ENCODE measurements at places on chromosomes 2 and 18.

DNA sequence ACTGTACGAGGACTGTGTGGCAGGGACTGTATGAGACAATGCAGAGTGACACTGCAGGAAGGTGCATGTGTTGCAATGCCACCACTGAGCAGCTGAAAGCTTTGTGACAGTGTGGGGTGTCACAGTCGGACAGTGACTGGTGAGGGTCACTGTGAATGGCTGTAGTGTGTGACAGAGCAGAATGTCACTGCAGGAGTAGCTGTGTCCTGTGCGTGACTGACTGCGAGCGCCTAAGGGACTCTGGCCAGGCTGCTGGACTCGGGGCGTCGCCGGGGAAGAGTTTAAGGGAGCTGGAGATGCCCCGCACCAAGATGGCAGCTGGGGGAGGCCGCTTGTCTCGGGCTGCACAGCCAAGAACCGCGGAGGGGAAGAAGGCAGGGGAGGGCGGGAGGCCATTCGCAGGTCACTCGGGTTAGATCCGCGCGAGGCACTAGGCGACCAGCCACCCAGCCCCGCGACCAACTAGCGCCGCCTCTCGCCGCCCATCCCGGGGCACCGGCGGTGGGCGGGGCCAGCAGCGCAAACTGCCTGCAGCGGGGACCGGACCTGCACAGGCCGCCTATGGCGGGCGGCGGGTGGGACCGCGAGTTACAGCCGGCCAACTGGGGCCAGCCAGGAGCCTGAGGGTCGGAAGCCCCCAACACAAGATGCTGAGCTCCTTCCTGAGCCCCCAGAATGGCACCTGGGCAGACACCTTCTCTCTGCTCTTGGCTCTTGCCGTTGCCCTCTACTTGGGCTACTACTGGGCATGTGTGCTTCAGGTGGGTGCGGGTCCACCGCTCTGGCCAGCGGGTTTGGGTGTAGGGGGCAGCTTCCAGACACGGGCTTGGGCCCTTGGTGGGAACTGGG is at the start of gene ABHD1:
ABHD1 (plus strand) TSS at position 514 of the 849 bp plus-strand sequence; CDS start at position 648, 134 bp downstream.
- DNase-seq: peak; percentile 52

- no peak for DNase-seq
These were observed 62.1 kb downstream of the SETBP1 start for GRCh38 chr18:44742718-44743311.

- DNase-seq: no peak
These were observed 27.5 kb downstream of the EML4 start for GRCh38 chr2:42196403-42197267.

GRCh38 chr2:46375566-46376125 is 78.4 kb downstream of the EPAS1 start:
- DNase-seq: no peak

- no peak for DNase-seq
These were observed 76.7 kb downstream of the PHLPP1 start for GRCh38 chr18:62792016-62792415.

GRCh38 chr18:51226068-51226467 is 28.6 kb upstream of the MEX3C start:
- no peak for DNase-seq

DNA sequence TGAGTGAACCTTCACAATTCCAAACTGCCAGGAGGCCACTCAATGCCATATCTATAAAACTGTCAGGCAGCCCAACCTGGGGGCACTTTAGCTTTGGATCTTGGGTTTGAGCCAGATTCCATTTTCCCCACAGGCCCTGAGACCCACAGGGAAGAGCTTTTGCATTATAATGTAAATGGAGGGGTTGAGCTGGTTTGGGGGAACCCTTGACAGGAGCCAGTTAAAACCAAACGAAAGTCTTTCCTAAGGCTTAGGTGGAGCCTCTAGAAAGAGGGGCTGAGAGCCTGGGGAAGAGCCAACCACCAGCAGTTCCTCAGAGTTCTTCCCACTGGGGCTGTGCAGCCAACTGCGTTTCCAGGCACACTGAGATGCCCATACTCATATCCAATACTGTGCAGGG is 42.7 kb downstream of the BCL11A start:
- DNase-seq: no peak

GRCh38 chr2:114005110-114005783 is 115.4 kb downstream of the ACTR3 start:
- no peak for DNase-seq

GRCh38 chr18:474416-474815 is 26.1 kb downstream of the COLEC12 start:
- DNase-seq: no peak

DNA sequence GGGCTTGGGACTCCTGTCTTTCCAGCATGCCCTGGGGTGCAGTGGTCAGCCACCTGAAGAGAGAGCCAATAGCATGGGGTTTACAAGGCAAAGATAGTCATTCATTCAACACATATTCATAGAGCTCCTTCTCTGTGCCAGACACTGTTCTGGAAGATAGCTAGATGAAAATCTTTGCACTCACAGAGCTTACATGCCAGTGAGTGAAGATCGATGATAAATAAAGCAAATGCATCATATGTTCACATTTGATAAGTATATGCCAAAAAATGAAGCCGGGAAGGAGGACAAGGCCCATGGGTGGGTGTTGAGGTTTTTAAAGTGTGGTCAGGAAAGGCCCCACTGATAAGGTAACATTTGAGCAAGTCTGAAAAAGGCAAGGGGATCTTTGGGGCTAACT is 130.8 kb upstream of the CDCA7 start:
- no peak for DNase-seq

DNA sequence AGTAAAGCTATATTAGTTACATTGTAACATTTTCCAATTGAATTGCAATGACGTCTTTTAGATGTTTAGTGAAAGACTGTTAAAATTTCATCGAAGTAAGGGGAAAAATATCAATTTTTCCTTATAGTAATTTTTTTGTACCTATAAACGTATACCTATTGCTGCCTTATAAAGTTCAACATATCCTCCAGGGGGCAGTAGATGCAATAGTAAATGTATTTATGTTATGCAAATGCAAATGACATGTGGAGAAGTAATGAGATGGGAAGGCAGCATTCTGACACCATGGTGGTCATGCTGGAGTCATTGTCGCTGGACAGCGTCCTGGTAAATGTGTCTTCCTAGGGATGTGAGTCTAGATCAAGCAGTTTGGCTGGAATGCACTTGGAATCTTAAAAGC is 38.7 kb downstream of the MSTN start:
- DNase-seq: no peak

- no peak for DNase-seq
These were observed 80.3 kb downstream of the EDAR start for GRCh38 chr2:108908713-108909070.

GRCh38 chr2:25168256-25169072 is at the start of gene POMC:
POMC (minus strand) TSS chr2:25168580; CDS start chr2:25164772, 3,808 bp downstream.
- peak; percentile 18 for DNase-seq

- DNase-seq: no peak
These were observed 64.7 kb upstream of the MGAT5 start for GRCh38 chr2:134189009-134189720.

GRCh38 chr2:46296216-46296839 is 879 bp upstream of the EPAS1 start:
- DNase-seq: no peak

DNA sequence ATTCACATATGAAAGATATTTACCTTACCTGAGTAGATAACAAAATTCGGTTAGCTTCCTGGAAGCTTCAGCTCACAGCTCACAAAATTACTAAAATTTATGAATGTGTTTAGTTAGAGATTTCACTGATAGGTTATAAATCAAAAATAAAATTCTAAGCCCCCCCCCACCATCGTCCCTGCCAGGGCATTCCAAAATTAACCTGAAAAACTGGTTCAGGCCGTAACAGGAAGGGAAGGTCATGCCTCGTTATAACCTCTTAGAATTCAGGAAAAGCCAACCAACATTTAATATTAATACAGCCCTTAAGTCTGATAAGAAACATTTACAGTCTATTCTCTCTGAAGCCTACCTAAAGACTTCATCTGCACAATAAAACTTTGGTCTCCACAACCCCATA is 48.9 kb downstream of the COX7A2L start:
- DNase-seq: no peak

DNA sequence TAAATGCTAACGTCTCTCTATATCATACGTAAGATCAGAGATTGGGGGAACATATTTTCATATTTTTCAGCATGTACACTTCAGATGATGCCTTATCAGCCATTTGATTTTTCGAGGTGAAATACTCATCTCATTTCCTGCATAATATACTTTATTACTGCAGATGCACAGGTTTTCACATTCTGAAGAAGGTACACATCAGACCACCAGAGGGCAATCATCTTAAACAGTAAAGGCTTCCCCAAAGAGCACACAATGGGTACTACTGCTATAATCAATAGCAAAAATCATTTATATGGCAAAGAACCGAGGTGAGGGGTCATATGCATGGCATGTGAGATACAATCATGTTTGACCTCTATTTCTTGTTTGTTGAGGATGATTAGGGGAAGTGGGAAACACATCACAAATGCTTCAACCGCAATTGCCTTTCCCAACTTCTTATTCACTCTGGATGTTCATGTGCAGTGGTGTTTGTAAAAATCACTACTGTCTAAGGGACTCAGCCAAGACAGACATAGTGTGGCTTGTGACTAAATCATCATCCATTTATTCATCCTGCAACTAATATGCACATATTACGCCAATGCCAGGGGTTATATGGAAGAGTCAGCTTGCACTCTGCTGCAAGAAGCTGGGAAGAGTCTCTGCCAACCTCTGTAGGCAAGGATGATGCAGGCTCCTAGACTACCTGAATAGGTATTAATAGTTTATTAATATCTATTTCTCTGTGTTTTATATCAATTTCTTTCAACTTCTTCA is 118.7 kb downstream of the EPB41L3 start:
- no peak for DNase-seq

DNA sequence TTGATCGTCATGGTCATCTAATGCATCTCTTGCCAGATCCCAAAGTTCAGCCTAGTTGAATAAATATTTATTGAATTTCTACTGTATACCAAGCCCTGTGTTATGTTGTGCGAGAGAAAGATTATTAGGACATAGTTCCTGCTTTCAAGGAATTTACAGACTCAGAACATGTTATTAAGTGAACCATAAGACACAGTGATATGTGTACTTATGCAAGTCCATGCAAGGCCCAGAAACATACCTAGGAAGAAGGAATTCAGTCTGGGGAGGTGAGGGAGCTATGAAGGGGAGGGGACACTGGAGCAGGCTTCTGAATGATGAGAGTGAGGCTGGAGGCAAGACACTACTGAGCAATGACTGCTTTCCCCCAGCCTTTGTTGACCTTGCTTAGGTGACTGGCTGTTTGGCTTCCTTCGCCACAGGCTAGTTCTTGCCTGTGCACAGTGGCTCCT is 81.4 kb downstream of the ACAA2 start:
- DNase-seq: no peak

DNA sequence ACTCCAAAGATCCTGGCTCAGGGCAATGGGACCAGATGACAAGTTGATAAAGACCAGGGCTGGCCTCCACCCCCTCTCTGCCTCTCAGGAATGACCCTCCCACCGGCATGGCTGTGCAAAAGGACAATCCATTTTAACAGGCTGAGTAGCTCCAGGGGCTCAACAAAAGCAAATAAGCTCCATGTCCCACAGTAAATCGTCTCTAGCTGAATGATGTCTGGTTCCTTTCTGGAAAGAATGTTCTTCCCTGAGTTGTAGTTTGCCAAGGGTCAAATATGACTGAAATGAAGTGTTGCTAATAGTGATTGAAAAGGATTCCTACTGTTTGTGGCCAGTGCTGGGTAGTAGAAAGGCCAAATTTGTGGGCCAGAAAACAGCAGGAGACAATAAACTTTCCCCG is 434.4 kb upstream of the ETAA1 start:
- DNase-seq: no peak

GRCh38 chr2:3033315-3033714 is 344.3 kb downstream of the EIPR1 start:
- DNase-seq: no peak

DNA sequence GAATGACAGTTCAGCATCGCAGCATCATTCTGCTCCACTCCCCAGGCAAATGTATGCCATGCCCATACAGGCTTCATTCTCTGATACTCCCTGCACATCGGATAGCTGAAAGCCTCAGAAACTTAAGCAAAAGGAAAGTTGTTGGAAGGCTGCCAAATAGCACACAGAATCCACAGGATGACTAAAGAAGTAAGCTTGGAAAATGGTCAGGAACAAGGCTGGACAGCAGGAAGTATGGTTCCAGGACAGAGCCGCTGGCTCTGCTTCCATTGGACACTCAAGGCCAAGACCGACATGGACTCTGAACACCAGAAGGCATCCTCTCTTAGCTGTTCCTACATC is 256.5 kb downstream of the CDH20 start:
- DNase-seq: no peak

DNA sequence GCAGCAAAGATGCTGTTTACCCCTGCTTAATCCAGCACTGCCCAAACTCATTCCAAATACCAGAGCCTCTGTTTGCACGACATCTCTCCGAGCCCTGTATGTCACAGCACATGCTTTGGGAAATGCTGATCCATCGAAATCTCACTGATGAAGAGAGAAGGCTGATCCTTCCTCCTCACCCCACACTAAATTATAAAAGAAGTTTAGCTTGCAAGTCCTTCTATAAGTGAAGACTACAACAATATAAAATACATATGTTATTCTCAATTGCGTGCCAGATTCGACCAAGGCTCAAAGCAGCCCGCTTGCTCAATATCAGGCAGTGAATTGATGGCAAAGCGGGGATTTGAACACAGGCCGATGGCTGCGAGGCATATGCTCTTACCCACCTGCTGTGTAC is 30.7 kb upstream of the SLC35F6 start:
- no peak for DNase-seq

All from stimulated activated CD4-positive, alpha-beta T cell treated with anti-CD3 and anti-CD28 coated beads, Interleukin-2, amount 100 ng/mL, for 48 hours (primary cell).